NCI-H526 (cell line): ENCODE measurements at places on chromosomes 11 and 22.
A peak's percentile ranks its signal among the peaks of the same experiment; 100 is the strongest.

DNA sequence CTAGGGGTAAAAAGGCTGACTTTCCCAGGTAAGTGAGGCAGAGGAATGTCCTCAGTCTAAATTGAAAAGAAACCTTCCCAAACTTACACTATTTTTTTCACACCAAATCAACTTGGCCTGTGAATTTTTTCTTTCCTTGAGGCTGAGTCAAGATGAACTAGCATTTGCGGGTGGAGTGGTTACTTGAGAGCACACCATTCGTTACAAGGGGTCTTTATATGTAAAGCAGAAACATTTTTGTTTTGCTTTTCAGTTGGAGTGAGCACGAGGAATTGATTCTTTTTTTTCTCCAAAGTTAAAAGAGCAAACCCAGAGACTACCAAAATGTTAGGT is 36.4 kb downstream of the MAML2 start:
- no peak for DNase-seq

GRCh38 chr11:13220148-13220547 is 57.4 kb upstream of the BMAL1 start:
- no peak for DNase-seq

DNA sequence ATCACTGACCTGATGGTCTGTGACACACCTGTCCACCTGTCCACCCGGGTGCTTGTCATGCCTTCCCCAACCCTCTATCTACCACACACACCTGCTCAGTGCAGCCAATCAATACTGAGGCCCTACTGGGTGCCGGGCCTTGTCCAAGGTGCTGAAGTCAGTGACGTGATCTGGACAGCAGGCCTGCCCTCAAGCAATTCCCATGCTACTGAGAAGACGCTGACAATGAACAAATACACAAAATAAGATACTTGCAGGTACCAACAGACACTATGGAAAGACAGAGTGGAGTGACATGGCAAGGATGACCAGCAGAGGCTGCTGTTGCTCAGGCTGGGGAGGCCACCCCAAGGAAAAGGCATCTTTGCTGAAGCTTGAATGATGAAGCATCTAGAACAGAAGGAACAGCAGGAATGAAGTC is 21.2 kb downstream of the PLAAT3 start:
- DNase-seq: no peak

DNA sequence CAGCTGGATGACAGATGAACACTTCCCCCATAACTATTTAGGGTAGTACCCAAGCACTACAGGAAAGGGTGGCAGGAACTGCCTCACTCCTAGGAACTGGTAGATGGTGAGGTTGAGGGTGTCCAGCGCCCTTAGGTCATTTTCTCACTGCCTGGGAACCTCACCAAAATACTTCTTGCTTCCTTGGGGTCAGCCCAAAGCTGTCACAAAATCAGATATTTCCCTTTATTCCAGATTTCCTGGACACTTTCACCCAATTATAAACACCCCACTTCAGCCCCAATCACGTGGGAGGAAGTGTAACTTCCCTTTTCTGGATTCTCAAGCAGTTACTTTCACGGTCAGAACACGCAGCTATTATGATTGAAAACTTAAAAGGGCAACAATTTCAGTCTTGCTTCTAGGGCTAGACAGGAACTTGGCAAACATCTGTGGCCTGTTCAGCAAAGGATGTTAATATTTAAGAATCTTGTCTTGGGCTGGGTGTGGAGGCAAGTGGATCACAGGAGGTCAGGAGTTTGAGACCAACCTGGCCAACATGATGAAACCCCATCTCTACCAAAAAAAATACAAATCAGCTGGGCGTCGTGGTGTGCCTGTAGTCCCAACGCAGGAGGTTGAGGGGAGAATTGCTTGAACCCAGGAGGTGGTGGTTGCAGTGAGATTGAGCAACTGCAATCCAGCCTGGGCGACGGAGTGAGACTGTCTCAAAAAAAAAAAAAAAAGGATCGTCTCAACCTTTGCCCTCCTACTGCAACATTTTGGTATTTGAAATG is 4.0 kb downstream of the FTH1 start:
- no peak for DNase-seq

DNA sequence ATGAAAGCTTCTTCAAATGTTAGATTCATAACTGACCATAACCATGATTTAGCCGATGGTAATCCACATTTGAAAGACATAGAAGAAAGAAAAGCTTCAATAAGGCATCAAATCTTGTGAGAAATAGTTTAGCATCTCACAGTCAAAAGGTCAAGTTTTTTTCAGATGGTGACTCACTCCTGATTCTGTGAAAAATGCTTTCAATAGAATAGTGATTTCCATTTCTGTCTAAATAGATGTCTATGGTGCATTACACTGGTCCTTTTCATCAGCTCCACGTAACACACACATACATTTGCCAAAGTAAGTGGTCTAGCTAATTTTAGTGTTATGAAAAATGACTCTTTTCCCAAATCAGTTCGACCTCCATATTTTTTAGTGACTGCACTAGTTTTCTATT is 139.2 kb downstream of the LRRC4C start:
- no peak for DNase-seq

GRCh38 chr22:38017939-38018885 is 33.9 kb upstream of the SOX10 start:
- no peak for DNase-seq

DNA sequence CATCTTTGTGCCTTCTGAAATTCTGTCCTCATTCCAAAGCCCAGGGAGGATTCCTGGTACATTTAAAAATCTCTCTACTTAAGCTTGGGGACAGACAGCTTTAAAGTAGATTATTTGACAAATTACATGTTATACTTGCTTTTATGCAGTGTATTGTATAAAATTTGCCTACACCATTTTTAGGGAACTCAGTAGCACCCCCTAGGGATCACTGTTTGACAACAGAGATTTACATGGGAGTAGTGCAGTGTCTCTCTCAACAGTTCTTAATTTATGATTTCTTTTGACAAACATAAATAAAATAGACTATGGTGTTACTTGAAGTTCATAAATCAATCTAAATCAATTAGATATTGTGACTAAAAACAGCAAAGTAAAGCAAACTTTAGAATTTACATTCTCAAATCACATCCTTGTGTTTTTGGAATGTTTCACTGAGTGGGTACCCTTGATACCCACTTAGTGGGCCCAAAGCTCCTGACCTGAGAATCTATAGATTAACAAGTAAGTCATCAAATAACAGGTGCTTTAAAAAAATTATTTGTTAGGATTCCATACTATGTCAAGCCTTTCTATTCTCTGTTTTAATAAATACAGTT is 428.8 kb downstream of the DYNC2H1 start:
- peak; percentile 47 for DNase-seq

GRCh38 chr11:1163911-1164735 is 6.4 kb downstream of the MUC5AC start:
- no peak for DNase-seq

GRCh38 chr11:73348838-73349237 is 27.4 kb upstream of the RELT start:
- no peak for DNase-seq

DNA sequence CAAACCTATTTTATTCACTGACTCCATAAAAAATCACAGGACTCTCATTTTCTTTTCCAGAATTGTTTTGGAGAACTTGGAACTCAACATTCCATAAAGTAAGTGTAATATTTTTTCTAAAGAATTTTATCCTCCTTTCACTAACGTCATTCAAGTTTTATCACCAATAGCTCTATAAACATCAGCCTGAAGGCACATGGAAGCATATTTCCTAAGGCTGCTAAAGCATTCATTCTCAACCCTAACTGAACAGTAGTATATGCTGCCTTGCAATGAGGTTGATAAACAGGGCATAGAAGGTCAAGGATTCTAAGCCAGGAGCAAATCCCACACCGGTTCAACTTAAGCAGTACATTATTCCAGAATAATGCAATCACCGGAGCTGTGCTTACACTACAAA is 273.9 kb downstream of the RAB38 start:
- no peak for DNase-seq

GRCh38 chr11:6962673-6963072 is 36.4 kb downstream of the ZNF215 start:
- no peak for DNase-seq

DNA sequence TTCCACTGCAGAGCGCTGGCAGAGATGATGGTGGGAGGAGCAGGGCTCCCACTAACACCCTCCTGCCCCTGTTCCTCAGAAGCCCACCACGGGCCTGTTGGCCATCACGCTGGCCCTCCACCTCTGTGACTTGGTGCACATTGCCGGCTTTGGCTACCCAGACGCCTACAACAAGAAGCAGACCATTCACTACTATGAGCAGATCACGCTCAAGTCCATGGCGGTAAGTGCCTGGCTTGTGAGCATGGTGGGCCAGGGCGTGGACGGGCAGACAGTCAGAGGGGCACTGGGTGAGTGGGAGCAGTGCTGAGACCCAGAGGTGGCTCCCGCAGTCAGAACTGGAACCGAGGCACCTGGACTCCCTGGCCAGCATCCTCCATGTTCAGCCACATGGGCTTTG is 57.9 kb downstream of the ST3GAL4 start:
- DNase-seq: no peak

- no peak for DNase-seq
Observed at GRCh38 chr11:504053-504993, 2.7 kb downstream of the RNH1 start.

DNA sequence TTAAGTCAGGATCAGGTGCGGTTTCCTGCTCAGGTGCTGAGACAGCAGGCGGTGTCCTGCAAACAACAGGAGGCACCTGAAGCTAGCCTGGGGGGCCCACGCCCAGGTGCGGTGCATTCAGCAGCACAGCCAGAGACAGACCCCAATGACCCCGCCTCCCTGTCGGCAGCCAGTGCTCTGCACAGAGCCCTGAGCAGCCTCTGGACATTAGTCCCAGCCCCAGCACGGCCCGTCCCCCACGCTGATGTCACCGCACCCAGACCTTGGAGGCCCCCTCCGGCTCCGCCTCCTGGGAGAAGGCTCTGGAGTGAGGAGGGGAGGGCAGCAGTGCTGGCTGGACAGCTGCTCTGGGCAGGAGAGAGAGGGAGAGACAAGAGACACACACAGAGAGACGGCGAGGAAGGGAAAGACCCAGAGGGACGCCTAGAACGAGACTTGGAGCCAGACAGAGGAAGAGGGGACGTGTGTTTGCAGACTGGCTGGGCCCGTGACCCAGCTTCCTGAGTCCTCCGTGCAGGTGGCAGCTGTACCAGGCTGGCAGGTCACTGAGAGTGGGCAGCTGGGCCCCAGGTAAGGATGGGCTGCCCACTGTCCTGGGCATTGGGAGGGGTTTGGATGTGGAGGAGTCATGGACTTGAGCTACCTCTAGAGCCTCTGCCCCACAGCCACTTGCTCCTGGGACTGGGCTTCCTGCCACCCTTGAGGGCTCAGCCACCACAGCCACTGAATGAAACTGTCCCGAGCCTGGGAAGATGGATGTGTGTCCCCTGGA is at the start of gene MYO7A:
Gene MYO7A (plus strand): TSS at position 327 of the 772 bp plus-strand sequence. CDS start 2,389 bp downstream, outside the sequence.
- DNase-seq: no peak

DNA sequence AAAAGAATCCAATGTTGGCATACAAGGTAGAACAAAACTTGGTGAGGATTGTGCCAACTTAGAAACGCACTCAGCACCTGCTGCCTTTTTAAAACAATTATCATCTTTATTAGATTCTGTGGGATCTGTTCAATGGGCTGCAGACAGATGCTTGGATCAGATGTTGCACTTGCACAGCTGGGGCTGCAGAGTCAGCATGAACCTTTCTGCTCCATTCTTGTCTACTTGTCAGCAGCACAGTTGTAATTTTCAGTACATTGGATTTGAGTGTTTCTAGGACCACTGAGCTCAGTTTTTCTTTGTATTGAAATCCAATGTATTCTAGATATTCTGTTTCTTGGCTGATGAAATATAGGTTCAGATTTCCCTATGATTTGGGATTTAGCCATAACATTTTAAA is 164.5 kb downstream of the LUZP2 start:
- DNase-seq: no peak

- peak; percentile 61 for DNase-seq
Observed at GRCh38 chr11:10413268-10413667, 41.8 kb upstream of the AMPD3 start.

GRCh38 chr11:37450613-37451012 is 852.6 kb upstream of the RAG2 start:
- DNase-seq: no peak

DNA sequence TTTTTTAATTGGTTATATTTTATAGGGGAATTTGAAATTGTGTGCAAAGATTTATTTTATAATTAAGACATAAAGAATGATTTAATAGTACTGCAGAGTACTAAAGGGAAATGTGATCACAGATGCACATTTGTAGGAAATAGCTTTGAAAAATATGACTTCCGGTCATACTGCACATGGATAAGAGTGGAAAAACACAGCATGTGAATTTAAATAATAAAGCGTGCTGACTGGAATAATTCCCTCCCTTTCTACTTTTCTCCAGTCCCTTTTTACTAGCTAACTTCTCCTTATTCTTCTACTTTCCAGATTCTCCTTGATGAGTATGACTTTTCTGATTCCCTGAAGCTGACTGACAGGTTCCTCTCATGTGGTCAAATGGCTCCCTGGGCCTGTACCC is 238.4 kb upstream of the CTSC start:
- DNase-seq: no peak

DNA sequence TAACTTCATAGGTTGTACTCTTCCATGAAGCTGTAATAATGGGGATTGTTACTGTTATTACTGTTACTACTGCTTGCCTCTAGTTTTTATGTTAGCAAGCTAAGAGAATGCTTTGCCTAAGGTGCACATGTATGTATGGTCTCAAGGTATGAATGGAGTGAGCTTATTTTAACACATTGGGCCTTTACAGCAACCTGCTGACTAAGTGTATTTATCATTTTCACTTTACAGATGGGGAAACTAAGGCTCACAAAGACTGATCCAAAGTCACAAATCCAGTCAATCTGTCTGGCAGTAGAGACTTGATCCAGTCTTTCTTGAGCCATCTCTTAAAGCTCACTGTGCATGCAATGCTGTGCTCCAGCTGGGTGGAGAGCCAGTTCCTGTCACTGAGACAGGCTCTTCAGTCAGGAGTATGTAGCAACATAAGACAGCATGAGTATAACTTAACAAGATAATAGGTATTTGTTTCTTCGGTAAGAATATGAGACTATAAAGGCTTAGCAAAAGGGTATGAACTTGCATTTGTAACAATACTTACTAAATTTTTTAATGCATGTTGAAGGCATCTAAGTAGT is 66.5 kb downstream of the PPP2R1B start:
- DNase-seq: no peak
